ENCODE measurements at places on chromosomes 2 and 18.

DNA sequence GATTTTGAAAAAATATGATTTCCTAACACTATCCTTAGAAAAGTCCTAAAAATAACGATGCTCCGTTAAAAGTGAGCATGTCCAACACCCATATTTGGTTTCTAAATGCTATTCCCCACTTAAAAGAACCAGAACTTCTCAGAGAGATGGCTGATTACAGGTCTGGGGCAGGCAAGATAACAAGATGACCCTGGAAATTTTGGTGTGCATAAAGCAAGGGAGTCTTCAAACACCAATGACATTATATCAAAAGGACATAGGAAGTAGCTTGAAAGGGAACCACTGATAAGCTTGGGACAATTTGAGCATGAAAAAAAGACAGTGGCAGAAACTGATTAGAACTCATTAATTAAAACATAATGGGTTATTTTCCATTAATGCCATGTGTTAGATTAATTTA lies 17.9 kb downstream of the STK17B start:
- no peak for DNase-seq

GRCh38 chr2:71705171-71705960 lies 252.0 kb downstream of the DYSF start:
- DNase-seq: no peak

DNA sequence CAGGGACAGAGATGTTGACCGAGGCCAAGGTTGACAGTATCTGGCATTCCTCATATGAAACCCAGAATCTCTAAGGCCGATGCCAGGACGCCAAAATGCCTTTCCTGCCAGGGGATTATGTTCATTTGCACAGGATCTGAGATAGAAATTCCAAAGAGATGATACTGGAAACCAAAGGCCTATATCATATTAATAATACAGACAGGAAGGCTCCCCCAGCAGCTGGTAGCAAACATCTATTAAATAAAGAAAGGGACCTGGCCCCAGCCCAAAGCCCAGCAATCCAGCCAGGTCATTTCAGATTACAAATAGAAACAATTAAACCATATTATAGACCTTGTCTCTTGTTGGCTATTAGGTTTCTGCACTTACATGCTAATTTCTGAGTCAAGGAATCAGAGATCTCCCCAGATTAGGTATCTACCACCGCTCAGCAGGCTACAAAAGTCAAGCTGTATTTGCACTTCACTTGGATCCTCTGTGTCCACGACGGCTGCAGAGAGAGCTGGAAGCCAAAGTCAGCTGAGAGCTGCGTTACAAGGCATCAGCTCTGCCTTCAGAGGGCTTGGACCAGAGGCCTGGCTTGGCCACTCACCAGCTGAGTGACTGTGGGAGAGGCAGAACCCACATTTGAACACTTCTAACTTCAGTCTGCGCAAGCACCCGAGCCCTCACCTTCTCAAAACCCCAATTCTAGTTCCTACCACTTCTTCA lies 269.3 kb upstream of the SIX2 start:
- no peak for DNase-seq

DNA sequence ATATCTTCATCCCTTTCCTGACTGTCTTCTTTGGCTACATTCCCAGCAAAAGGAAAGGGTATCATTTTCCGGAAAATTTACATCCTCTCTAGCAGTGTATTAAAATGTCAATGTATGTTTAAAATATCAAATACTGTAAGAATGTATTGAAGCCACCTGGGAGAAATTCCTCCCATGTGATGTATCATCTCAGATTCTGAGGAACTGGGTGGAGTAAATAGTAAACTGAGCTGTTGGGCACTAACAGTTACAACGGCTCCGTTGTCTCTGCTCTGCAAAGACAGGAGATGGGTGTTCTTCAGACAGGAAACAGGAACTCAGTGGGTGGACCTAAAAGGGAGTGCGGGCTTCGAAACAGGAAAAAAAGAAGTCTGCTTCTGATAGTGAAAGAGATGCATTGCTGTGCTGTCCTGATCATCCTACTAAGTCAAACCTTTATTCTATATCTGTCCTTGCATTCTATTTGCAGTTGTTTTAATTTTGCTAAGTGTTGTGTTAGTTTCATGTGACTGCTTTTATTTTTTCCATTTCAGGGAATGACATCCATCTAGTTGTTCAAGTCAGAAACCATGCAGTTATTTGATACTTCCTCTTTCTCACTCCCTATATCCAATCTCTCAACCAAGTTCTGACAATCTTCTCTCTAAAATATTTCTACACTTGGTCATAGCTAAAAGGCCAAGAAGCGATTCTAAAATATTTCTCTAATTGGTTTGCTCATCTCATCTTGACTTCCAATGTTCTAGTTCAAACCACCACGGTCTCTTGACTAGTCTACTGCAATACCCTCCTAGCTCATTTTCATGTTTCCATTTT lies 19.4 kb downstream of the DOK1 start:
- no peak for DNase-seq

- no peak for DNase-seq
Measured at GRCh38 chr18:40929399-40929798, 1025.6 kb upstream of the PIK3C3 start.

- no peak for DNase-seq
Measured at GRCh38 chr2:149156971-149157740, 118.7 kb downstream of the LYPD6B start.

DNA sequence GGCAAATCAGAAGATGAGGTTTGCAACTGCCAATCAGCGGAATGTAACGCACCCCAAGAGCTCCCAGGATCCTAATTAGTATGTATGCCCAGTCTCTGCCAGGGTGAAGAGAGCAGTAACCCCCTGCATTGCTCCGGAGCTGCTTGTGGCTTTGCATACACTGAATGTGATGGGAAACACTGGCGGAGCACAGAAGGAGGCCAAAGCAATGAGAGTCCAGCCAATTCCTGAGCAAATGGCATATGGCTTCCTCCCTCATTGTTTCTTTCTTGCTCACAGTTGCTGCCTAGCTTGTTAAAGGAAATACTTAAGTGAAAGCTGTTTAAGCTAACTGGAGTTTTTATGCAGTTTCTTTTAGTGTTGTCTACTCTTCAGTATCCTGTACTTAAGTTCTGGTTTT lies 343.5 kb upstream of the NT5C1B start:
- no peak for DNase-seq

GRCh38 chr18:59123588-59124369 lies 15.9 kb upstream of the SEC11C start:
- DNase-seq: no peak

GRCh38 chr2:10378189-10378588 lies 69.9 kb downstream of the ODC1 start:
- DNase-seq: peak; percentile 73

DNA sequence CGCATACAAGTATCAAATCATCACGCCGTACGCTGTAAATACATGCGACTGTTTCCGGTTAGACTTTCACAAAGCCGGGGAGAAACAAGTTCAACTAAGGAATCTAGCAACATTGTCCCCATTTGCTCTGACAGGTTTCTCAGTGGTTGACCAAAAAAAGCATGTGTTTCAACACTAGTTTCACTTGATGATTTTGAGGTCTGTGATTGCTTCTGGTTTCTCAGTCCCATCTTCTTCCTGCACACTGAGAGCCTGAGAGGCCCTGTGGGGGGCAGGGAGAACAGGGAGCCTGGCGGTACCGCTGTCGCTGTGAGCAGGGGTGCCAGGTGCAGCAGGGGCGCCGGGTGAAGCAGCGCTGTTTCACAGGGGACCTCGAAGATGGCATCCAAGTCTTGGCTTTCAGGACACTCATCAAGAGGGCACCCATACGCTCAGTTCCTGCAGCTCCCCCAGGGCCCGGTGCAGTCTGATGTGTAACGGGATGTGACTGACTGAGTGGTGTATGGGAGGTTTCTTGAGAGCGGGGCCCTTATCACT lies 270.9 kb downstream of the TWIST2 start:
- peak; percentile 64 for DNase-seq

- DNase-seq: no peak
Measured at GRCh38 chr2:47455411-47455810, 52.5 kb downstream of the MSH2 start.

- DNase-seq: no peak
Measured at GRCh38 chr2:175631245-175631623, 370.8 kb downstream of the LNPK start.

DNA sequence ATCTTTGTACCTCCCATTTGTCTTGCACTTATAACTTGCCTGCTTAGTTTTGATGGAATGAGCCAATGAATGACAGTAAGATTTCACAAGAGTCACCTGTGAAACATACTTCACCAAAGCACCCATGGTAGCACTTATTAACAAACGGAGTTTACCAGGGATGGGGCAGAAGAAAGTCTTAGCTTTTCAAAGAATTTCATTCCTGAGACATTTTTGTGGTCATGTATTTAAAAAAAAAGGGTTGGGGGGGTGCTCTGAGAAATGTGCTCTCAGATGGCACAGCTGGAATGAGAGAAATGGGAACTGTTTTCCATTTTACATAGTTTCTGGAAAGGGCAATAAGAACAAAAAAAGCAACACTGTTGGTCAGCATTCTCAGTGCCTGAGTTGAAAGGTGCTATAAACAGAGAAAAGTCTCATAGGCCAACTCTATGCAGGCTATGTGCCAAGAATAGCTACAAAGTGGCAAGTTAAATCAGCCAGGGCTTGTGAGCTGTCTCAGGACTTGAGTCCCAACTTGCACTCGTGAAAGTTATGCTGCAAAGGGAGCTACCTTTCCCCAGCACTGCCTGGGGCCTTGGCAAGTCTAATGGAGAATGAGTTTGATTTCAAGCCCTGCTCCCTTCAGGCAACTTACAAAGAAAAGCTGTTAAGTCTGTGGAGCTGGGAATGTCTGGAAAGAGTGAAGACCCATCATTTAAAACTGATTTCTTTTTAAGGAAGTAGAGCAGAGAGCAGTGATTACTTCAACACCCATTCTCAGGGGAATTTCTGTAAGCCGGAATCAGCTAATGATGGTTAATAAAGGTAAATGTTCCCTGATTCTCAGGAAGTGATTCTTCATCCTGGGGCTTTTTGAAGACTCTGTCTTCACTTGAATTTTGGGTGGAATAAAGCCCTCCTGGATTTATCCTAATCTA lies 170.6 kb downstream of the SLC8A1 start:
- no peak for DNase-seq

- no peak for DNase-seq
Measured at GRCh38 chr18:75362435-75362834, 65.1 kb downstream of the SMIM21 start.

DNA sequence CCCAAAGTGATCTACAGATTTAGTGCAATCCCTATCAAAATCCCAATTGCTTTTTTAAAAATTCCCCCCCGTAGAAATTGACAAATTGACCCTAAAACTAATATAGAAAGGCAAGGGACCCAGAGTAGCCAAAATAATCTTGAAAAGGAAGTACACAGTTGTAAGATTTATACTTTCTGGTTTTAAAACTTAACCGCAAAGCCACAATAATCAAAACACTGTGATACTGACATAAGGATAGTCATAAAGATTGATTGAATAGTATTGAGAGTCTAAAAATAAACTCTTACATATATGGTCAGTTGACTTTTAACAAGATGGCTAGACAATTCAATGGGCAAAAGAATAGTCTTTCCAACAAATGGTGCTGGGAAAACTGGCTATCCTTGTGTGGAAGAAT lies 58.7 kb upstream of the GAREM2 start:
- no peak for DNase-seq

DNA sequence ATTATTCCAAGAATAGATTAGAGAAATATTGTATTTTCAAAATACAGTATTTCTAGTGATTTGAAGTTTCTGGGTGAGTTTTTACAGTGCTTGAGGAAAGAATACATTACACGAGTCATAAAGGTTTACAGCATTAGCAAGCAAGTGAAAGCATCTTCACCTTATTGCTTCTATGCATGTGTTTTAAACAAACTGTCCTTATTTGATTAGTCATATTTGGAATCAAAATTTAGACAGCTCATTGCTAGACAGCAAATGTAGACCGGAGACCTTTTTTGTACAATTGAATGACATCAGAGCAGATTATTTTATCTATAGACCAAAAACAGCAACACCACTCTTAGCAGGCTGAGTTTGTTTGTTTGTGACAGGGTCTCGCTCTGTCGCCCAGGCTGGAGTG lies 69.2 kb downstream of the FAM161A start:
- DNase-seq: no peak
